ENCODE measurements at places on chromosomes 4 and X.

DNA sequence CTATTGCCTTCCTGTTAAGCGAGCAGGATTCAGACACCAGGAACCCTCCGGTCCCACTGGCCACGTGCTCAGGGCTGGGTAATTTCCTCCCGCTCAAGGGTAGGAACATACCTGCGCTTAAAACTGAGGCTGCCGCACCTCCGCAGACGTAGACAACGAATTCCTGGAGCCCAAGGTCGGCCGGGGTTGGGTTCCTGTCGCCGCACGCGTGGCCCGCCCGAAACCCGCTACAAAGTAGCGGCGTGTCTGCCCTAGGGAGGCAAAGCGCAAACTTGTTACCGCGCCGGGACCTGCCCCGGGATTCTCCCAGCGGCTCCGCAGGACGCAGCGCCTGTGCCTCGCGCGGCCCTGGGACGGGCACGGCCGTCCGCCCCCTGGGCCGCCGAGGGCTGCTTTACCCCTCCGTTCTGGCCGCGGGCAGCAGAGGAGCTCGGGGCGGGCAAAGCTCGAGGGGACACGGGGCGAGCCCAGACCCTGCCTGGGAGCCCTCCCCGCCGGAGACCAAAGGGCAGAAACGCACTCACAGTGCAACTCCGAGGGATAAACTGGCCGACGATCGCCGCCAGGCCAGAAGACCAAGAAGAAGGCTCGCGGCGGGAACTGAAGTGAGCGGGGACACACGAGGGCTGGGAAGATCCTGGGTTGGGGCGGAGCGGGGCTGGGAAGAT lies at the start of gene ERVMER34-1:
ERVMER34-1 (minus strand) TSS at position 607 of the 668 bp plus-strand sequence. CDS start 5,905 bp downstream, outside the sequence.
- peak; percentile 1 for DNase-seq

DNA sequence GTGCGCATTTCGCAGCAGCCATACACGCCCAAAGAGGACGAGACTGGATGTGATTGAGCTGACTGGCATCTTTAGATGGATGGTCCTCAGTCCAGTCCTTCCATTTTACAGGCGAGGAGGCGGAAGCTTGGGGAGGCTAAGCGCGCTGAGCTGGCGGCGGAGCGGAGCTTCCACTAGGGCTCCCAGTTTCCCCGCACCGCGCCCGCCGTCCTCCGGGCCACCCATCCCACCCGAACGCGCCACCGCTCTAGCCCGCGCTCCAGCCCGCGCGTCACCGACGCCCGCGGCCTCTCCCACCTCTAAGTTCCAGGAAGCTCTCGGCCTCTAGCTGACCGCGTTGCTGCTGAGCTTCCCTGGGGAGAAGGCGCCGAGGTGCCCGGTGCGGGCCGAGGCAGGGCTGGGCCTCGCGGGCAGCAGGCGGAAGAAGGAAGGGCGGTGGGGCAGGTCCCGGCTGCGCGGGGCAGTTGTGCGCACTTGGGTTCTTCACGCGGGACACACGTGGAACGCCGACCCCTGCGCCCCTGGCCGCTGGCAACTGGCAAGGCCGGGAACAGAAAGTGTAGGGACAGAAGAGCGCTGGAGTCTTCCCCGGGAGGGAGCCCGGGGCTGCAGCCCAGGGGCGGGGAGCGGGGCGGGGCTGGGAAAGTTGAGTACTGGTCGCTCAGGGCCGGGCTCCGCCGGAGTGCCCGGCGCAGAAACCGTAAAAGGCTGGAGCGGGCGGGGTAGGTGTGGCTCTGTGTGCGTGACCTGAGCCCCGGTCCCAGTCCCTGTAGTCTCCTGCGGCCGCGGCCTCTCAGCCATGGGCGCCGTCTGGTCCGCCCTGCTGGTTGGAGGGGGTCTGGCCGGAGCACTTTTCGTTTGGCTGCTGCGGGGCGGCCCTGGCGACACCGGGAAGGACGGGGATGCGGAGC lies at the start of gene STBD1:
STBD1 (plus strand) TSS at position 763 of the 911 bp plus-strand sequence; CDS start at position 800, 37 bp downstream.
- no peak for DNase-seq

DNA sequence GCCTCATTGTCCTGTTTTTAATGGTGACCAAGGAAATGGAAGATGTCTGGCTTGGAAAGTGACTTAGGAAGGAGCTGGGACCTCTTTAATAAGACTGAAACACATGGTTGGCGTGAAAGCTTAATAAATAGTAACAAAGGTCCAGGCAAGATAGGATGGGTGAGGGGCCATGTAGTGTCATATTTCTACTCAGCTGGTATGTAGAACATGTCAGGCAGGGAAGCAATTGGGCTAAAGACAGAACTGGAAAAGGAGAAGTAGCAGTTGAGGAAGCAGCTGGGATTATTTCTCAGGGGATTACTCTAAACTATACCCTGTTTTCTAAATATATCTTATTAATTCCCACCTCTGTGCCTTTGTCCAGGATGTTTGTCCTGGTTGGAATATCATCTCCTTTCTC lies 18.6 kb downstream of the ITGB1BP2 start:
- DNase-seq = no peak

GRCh38 chr4:87895964-87896621 lies 63.3 kb downstream of the MEPE start:
- DNase-seq = peak; percentile 6

DNA sequence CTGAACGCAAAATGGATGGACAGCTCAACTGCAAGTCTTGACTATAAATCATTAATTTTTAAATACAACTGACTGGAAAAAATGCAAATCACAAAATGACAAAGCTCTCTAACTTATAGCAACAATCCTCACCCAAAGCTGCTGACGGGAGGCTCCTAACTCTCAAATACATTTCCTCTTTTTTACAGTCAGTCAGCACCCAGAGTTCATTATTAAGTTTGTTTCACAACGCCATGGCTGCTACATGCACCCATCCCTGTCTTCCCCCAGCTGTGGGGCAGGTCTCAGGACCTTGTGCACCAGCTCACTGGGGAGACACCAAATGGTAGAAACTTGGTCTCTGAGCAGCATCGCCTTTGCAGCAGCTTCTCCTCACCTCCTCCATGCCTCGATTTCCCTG lies 97.6 kb downstream of the SLC34A2 start:
- DNase-seq = no peak

DNA sequence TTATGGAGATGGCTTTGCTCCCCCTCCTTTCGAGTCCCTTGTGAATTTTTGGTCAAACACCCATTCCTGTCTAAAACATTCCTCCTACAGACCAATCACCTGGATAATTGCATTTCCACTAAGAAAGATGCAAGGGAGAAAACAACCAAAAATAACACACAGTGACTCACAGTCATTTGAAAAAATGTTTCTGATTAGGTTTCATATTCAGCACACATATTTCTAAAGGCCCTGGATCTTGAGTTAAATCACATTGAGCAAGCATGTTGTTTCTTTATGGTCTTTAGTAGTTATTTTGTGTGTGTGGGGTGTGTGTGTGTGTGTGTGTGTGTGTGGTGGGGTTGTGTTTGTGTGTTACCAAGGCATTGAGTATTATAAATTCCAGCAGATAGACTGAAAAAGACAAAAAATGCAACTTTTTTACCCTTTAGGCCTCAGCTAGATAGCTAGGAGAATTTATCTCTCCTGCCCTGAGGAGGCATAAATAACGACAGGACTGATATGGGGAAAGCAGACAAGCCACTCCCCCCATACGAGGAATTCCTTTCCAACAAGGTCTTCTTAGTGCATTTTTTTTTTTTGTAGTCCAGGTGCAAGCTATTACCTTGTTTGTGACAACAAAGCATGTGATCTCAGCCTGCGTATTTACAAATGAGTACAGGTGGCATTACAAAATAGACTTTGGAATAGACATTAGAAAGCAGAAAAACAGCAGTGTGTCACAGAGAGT lies 265.4 kb upstream of the ADGRL3 start:
- no peak for DNase-seq

DNA sequence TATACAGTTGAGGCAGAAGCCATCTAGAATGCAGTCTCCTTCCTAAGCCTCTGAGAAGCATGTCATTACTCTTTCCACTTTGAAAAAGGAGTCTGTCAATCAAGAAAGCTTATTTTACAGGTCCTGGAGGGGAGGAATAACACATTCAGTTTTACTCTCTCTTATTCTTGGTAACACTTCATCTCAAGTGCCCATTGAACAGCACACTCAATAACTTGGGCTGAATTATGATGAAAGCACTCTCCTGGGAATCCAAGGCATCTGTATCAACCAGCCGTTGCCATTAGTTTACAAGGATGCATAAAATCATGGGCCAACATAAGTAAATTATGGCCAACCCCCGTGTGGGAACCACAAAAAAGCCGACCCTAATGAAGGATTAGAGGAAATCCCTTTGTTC lies 282.4 kb downstream of the C4orf33 start:
- no peak for DNase-seq

DNA sequence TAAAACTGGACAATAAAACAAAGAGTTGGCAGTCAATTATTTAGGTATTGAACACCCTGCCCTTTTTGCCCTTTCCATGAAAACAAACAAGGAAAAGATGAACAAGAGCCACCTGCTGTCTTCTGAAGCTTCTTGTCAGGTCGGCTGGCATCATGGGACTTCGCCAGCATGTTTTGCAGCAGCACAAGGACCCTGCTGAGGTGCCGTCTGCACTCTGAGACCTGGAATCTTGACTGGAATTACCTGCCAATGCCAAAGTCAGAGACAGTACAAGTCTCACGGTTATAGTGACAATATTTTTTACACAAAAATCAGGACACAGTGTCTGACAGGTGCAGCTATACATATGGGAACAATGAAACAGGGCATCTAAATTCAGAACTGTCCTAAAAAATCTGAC lies 284.5 kb downstream of the GASK1B start:
- DNase-seq = no peak

Measured in stimulated activated CD4-positive, alpha-beta T cell treated with anti-CD3 and anti-CD28 coated beads, Interleukin-4, amount 100 ng/mL, for 48 hours (primary cell).